ENCODE measurements at places on chromosomes 6 and 20.

DNA sequence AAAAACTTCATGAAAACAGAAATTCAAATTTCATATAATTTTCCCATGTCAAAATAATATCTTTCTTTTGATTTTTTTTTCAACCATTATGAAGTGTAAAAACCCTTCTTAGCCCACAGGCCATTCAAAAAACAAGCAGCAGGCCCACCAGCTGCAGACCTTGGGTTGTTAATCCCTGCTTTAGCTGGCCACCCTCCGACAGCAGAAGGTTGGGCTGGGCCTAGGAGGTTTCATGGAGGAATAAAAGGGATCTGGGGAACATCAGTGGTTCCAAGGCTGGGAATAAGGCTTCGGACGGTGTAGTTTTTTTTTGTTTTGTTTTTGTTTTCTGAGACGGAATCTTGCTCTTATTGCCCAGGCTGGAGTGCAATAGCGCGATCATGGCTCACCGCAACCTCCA, 3.6 kb upstream of the HSP90AB1 start:
- DNase-seq: no peak

DNA sequence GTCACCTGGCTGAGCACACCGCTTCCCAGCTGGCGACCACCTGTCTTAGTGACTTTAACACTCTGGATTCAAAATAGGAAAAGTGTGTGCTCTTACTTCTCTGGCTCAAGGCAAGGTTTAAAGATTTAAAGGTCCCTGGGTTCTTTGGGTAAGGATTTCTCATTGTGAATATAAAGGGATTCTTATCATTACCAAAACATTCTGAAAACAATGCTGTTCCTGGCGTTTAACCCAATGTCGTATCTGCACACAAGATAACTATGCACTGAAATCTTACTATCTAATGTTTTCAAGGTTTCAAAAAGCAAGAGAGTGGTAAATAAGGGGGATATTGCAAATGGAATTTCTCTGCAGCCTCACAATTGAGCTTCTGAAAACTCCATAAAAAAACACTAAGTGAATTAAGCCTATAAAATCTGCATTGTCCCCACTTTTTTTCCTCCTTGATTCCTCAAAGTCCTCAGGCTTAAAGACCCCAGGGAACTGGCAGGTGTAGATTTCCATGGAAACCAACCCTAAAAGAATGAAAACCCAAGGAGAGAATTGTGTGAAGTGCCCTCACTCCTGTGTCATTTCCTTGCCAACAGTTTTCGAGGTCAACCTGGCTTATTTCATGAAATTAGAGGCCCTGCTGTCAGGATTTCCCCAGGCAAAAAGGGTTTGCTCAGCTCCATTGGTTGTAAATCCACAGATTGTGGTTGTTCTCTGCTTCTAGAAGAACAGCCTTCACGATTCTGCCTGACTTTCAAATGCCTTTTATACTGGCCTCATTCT, 44.0 kb downstream of the BMP2 start:
- no peak for DNase-seq

GRCh38 chr6:26223228-26223627, 136.0 kb downstream of the HFE start:
- DNase-seq: no peak

DNA sequence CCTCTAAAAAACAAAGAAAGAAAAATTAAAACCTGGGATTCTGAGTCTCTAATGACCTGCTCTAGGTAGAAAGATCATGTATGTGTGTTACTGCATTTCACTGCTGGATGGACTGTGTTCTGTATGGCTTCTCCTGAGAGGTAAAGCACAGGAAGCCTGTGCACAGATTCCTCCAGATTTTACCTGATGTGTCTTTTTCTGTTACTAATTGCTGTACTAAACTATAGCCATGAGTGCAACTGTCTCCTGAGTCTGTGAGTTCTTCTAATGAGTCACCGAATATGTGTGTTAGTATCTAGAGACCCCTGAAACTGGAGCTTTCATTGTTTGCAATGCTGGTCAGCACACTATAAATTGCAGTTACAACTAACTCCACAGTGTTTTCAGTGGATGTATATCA, 270.8 kb downstream of the CDKAL1 start:
- peak; percentile 27 for DNase-seq

GRCh38 chr20:52142757-52143156, 48.8 kb downstream of the ZFP64 start:
- DNase-seq: no peak

- peak; percentile 52 for DNase-seq
Observed at GRCh38 chr6:112701201-112701600, 354.1 kb downstream of the RFPL4B start.

DNA sequence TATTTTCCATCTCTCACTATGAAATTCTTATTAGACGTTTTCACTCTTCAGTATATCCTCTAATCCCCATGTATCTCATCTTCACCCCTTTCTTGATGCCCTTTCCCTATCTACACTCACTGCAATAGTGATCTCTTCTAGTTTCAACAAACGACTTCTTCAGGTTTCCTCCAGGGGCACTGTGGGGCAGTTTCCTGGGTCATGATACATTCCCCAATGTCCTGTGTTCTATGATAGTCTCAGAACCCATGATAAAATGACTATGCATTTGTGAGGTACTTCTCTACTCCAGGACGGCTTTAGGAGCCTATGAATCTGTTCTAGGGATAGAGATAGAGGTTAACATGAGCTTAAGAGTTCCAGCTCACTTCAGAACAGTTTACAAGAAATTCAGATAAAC, 183.3 kb downstream of the FOXC1 start:
- DNase-seq: no peak

DNA sequence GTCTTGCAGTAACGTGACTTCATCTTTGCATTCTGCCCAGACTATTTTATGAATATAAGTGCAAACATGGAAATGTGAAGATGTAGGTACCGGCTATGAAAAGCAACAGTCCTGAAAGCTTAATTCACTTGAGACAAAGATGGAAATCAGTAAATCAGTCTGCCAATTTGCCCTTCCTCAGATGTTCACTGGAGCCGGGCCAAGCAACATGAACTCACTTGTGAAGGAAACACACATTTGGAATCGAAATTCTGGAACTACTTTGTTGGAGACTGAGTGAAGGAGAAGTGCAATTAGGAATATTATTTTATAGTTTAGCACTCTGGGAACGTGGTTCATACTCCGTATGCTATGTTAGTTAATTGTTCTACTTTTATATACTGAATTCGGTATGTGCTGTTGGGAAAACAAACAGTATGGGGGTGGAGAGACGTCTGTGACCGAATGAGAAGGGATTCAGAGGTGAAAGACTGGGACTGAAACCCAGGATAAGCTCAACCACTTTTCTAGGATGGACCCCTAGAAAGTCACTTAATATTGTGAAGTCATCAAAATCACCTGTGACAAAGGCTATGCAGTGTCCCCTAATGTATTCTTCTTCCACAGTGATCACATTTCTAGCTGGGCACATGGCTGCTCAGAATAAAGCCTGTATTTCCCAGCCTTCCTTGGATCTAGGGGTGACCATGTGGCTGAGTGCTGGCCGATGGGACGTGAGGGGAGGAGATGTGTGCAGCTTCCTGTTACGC, 95.5 kb downstream of the PREX1 start:
- no peak for DNase-seq

GRCh38 chr6:34598712-34599111, 42.6 kb upstream of the SPDEF start:
- no peak for DNase-seq

DNA sequence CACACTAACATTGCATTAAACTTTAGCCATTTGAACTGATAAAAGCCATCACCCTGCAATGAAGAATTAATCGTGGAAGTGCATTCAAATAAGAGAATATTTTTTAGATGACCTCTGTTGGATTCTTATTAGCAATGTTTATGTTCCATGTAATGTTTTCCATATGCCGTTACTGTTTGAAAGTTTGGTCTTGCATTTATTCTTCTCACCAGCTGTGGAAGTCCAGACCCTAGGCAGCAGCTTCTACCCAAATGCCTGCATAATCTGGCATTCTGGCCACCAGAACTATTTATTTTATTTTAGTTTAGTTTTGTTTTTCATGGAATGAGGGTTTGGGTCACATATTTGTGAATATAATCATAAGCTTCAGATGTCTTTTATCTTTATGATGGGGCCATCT, 140.4 kb downstream of the SAMD5 start:
- peak; percentile 58 for DNase-seq

DNA sequence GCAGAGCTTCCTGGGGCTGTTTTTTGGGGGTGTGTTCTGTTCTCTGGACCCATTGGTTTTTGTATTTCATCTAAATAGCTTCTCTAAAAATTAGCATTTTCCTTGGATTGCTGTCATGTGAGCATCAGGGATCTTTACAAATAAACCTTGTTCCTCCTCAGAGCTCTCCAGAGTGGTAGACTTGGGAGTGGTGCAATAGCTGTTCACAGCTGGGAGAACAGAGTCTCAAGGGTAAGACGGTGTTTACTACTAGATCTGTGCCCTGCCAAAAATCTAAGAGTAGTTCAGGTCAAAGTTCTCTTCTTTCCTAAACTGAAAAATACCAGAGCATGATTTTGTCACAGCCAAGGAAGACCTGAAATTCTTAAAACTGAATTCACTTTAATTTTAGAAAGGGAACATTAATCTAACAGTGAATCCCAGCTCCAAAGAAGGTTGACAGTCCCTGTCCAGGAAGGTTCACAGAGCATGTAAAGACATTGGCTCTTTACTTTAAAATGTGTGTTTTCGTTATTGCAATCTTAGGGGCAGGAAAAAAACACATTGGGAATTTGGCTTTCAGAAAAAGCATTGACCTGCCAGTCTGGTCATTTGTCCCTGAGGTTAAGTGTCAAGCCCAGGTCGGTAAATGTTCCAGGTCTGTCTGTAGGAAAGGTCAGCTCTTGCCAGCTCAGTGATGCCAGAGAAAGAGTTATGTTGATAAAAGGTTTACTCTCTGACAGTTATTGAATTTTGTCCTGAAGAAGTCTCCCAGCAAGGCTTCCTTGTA, 43.3 kb downstream of the VAPB start:
- no peak for DNase-seq

DNA sequence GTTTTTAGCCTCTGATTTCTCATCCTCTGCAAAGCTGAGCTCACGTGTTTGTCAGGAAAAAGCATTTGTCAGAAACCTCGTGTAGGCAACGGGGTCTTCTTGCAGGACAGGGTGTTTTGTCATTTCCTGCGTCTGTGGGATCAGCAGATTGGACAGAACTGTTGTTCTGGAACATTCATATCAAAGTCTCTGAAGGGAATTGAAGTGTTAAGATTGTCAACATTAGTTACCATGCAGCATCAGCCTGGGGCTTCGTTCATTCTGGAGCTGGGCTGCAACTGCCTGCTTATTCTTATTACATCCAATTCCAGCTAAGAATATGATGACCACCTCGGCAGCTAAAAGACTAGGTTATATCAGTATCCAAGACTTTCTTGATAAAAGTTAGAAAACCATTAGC, 71.0 kb upstream of the RALGAPA2 start:
- no peak for DNase-seq

DNA sequence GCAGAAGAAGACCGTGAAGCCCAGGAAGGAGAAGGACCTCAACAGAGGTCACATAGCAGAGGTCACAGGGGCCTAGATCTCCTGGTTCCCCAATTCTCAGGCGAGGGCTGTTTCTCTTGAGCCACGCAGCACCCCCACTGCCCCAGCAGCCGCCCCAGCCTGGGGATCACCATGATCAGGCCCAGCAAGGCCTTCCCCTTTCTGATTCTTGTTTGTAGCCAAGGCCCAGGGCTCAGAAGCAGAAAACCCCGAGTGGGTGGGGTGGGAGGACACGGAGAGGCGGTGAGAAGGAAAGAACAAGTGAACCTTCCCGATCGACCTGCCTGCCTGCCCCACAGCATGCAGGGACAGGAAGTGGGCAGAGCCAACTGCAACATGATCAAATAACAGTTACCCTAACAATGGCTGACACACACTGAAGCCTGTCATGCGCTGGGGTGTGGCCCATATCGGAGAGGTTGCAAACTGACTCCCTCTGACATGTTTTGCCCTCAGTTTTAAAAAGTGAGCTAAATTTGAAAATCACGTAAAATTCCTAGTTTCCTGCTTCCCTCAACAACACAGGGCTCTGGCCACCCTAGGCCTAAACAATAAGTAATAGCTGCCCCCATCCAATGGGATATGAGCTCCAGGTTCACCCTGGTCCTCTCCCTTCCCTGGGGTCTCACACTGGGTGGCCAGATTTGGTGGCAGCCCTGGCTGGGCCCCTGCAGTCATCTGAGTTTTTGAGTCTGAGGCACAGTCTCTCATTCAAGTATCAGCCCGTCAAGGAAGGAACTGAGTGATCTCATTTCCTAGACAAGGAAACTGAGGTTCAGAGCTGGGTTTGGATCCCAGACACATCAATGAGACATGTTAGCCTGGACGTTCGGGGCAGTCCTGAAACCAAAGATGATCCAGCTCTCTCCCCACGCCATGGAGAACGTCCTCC, 6.5 kb downstream of the PEDS1 start:
- peak; percentile 41 for DNase-seq

DNA sequence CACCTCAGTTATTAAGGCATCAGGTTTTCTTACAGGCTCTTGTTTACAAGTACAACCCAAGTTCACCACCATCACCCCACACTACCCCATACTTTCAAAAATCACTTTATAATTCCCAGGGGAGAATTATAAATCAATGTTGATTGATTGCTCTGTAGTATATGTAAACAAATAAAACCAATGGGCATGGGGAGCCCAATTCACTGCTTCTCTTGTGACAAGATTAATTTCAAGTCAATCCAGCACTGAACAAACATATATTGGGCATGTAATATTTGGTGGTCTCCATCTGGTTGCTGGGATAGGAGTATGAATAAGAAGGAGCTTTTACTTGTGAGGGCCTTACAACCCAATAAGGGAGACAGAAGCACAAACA, 95.8 kb downstream of the CLVS2 start:
- DNase-seq: no peak

GRCh38 chr6:151749341-151749740, 58.1 kb upstream of the ESR1 start:
- no peak for DNase-seq

- DNase-seq: no peak
Observed at GRCh38 chr6:106417572-106418147, 57.1 kb downstream of the CRYBG1 start.

DNA sequence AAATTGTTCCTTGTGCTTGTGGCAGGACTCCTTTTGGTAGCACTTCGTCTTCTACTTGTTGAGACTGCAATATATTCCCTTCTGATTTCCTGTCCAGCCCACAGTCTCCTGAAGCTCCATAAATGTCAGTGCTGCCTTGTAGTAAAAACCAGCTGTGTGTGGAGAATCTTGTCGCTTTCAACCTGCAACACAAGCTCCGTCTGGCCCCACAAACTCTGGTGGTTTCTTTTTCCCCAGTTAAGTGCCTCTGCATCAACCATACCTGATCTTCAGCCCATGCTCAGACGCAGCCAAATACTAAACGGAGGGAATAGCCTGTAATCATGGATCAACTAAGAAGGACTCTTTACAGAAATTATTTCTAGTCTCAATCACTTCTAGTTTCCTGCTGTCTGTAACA, 1133.3 kb upstream of the ADGRB3 start:
- DNase-seq: no peak

- DNase-seq: no peak
Observed at GRCh38 chr6:25167961-25168360, 111.2 kb upstream of the CARMIL1 start.
